K562 (cell line): ENCODE measurements at places on chromosomes 3 and 15.

- H3K4me1 ChIP-seq, result no peaks in the 10 kb centered on the region
- no peaks in the 10 kb centered on the region for H3K27me3 ChIP-seq
- H3K36me3 ChIP-seq, result no peaks in the 10 kb centered on the region
- no peak overlapping the region for H3K27ac ChIP-seq
These were observed 11.0 kb upstream of the RAP2B start for GRCh38 chr3:153150991-153151390.

DNA sequence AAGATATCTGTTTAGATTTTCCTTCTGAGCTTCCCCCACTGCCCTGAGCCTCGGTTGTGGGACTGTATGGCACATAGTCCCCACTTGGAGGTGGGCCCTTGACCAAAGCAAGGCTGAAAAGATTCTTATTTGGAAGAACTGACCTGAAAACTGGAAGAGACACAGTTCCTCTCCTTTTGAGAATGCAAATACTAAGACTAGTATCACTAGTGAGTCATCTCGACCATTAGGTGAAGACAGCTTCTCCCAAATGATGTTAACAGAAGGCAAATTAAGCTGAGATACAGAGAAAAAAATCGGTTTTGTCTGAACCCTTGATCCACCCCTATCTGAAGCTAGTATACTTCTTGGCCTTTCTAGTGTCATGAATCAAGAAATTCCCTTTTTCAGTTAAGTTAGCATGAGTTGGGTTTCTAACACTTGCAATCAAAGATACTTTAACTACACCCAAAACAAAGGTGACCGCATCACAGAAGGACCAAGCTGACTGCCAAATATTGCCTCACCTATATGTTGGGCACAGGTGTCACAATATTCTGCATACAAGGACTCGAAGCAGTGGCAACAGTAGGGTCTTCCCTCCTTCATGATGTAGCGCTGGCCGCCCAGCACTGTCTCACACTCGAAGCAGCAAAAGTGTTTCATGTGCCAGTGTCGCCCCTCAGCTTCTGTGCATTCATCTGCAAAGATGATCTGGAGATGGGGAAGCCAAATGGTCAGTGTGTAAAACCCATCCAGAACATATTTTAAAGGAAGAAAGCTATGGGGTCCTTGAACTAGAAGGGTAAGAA lies 72.4 kb downstream of the PRICKLE2 start:
- H3K4me1 ChIP-seq, result no peaks in the 10 kb centered on the region
- H3K27me3 ChIP-seq, result no peaks in the 10 kb centered on the region
- no peak overlapping the region for H3K4me3 ChIP-seq
- no peak overlapping the region for H3K27ac ChIP-seq

GRCh38 chr3:62888180-62888579 lies 13.0 kb upstream of the CADPS start:
- no peaks in the 10 kb centered on the region for H3K4me1 ChIP-seq
- H3K27me3 ChIP-seq, result no peaks in the 10 kb centered on the region
- no peaks in the 10 kb centered on the region for H3K36me3 ChIP-seq
- no peak overlapping the region for H3K27ac ChIP-seq

DNA sequence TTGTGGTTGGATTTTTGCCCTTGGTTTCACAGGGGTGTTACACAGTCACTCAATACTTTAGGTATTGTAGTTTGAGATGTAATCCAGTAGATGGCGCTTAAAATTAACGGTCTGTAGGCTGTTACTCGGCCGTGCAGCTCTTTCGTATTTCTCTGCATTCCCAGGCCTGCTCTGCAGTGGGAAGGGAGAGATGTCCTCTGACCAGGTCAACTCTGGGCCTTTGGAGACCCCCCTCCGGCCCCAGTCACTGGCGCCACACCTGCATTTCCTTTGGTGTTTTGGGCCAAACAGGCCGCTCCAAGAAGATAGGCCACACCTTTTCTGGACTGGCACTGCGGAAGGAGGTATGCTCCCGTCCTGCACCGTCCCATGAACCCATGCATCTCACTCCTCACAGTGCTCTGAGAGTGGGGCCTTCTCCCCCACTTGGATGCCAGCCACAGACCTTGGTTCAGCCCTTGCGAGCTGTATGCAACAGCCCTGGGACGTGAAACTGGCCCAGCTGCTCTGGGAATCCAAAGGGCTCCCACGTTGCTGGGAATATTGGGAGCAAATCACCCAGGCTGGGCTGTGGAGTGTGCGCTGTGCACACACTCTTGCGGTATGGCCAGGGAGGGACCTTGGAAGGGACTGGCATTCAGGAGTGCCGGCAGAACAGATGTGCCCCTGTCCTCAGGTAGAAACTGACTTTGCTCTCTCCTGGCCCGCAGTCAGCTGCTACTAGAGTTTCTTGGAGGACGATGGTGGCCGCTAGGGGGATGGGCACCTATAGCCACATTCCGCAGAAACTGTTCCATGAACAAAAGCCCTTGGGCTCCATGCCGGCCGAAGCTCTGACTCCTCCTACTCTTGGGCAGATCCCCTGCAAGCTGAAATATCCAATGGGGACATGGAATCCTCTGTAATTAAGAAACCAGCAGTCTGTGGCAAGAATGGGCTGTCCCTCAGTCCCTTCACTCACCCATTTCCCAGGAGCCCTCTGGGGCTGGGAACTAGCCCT lies 410.5 kb upstream of the CADM2 start:
- no peak overlapping the region for H3K4me3 ChIP-seq
- H3K4me1 ChIP-seq, result no peaks in the 10 kb centered on the region
- no peaks in the 10 kb centered on the region for H3K27me3 ChIP-seq
- H3K36me3 ChIP-seq, result no peaks in the 10 kb centered on the region

- no peak for DNase-seq
- H3K4me3 ChIP-seq, result no peak overlapping the region
- peaks cover 18% of the 10 kb centered on the region; the same call in 2 of the 3 replicates for H3K36me3 ChIP-seq
- H3K27ac ChIP-seq, result no peak overlapping the region
- peaks cover 9% of the 10 kb centered on the region; the same call in 2 of the 3 replicates for H3K4me1 ChIP-seq
These were observed 26.2 kb upstream of the SPTBN5 start for GRCh38 chr15:41919954-41920538.

- H3K4me1 ChIP-seq, result peaks cover 1% of the 10 kb centered on the region; the same call in 1 of the 3 replicates
- no peaks in the 10 kb centered on the region for H3K27me3 ChIP-seq
- no peaks in the 10 kb centered on the region for H3K36me3 ChIP-seq
- H3K27ac ChIP-seq, result no peak overlapping the region
- no peak overlapping the region for H3K4me3 ChIP-seq
These were observed 204.2 kb upstream of the PROK2 start for GRCh38 chr3:71989165-71989564.

GRCh38 chr3:58191361-58191991 lies 19.3 kb downstream of the DNASE1L3 start:
- H3K36me3 ChIP-seq, result no peaks in the 10 kb centered on the region
- H3K4me1 ChIP-seq, result peaks cover 4% of the 10 kb centered on the region
- H3K4me3 ChIP-seq, result no peak overlapping the region
- no peak overlapping the region for H3K27ac ChIP-seq
- H3K27me3 ChIP-seq, result no peaks in the 10 kb centered on the region
- no peak for DNase-seq

DNA sequence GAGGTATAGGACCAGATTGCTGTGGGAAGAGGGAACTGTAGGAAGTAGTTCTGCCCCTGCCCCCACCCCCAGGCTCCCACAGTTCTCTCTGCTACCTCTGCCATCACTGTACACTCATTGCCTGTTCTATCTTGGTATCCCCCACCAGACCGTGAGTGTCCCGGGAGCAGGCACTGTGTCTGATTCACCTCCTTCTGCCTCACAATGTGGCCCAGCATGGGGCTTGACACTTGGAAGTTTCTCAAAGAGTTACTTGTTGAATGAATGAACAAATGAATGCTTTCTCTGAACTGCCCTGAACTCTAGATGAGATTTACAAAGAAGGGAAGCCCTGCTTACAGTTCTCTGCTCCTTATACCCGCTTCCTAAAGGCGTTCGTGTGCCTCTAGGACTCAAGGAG lies 27.1 kb upstream of the PIK3CB start:
- H3K36me3 ChIP-seq, result no peaks in the 10 kb centered on the region
- peak overlapping the region; percentile 75; the same call in 1 of the 3 replicates for H3K27ac ChIP-seq
- no peak for DNase-seq
- H3K4me3 ChIP-seq, result no peak overlapping the region

- H3K36me3 ChIP-seq, result no peaks in the 10 kb centered on the region
- H3K4me3 ChIP-seq, result peak within 1 kb of the TSS; percentile 50
- no peaks in the 10 kb centered on the region for H3K4me1 ChIP-seq
- H3K27me3 ChIP-seq, result no peaks in the 10 kb centered on the region; the same call in 2 of the 3 replicates
- no peak within 1 kb of the TSS for H3K27ac ChIP-seq
These were observed 41.6 kb upstream of the ROPN1 start for GRCh38 chr3:124033360-124034015.

DNA sequence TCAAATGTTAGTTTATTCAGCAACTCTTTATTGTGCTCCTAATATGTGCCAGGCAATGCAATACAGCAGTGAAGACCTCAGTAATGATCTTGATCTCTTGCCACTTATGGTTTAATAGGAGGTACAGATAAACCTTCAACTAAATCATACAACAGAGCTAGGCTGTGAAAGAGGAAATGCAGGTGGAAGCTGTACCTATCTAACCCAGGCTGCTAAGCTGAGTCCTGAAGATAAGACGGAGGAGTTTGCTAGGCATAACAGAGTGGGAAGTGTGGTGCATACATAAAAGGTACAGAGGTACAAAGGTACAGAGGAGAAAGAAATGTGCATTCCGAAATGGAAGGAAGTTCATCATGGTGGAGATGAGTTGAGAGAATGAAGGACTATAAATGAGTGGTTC lies 35.0 kb downstream of the KBTBD8 start:
- peaks cover 15% of the 10 kb centered on the region for H3K4me1 ChIP-seq
- no peak overlapping the region for H3K27ac ChIP-seq
- no peak for DNase-seq
- H3K27me3 ChIP-seq, result no peaks in the 10 kb centered on the region

GRCh38 chr3:190252080-190252479 lies 70.2 kb downstream of the CLDN1 start:
- no peak overlapping the region for H3K4me3 ChIP-seq
- no peaks in the 10 kb centered on the region for H3K36me3 ChIP-seq
- H3K27me3 ChIP-seq, result no peaks in the 10 kb centered on the region
- no peak overlapping the region for H3K27ac ChIP-seq

DNA sequence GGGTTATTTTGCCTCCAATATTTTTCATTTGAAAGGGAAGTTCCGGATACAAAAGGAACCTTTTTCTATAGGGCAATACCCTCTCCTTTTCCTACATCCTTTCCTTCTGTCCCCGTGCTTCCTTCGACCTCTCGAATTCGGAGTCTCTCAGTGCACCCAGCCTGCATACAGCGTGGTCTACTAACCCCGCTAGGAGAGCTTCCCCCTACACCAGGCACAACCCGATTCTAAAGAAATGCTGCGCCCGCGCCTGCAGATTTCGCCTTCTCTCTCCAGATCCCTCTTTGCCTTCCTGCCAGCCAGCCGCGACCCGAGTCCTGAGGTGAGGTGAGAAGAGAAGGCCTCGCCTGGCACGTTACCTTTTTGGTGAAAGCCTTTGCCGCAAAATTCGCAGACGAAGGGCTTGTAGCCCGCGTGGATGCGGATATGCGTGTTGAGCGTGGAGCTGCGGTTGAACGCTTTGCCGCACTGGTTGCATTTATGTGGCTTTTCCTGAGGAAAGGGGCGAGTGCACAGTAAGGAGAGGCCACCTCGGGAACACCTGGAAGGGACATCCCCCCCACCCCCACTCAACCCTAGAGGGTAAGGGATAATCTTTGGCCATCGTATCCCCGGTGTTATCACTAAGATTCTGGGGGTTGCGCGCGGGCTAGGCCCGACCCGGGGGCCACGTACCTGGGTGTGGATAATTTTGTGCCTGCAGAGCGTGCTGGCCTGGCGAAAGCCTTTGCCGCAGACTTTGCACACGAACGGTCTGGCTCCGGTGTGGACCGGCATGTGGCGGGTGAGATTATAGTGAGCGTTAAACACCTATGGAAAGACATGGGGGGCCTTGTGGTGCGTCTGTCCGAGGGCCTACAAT lies 2.3 kb downstream of the FEZF2 start:
- H3K4me1 ChIP-seq, result no peaks in the 10 kb centered on the region
- no peak overlapping the region for H3K27ac ChIP-seq
- H3K4me3 ChIP-seq, result no peak overlapping the region
- no peaks in the 10 kb centered on the region for H3K27me3 ChIP-seq
- no peaks in the 10 kb centered on the region for H3K36me3 ChIP-seq

DNA sequence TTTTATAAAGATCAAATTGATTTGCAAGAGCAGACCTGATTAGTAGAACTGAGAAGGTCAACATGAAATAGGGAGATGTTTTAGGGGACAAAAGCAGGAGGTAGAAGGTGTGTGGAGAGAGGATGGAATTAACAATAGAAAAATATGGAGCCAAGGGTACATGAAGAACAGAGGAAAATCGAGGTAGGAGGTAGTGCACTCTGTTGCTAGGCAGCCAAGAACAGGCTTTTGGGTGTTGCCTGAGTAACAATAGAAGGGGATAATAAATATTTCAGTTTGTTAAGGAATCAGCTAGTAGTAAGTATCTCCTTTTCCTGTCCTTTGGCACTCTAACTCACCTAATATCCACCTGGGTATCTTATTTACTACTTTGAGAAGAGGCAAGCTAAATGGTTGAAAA lies 9.2 kb downstream of the SPESP1 start:
- no peak overlapping the region for H3K27ac ChIP-seq
- no peak for DNase-seq
- H3K36me3 ChIP-seq, result no peaks in the 10 kb centered on the region
- H3K4me3 ChIP-seq, result no peak overlapping the region
- no peaks in the 10 kb centered on the region for H3K4me1 ChIP-seq

GRCh38 chr15:61421470-61421869 lies 192.4 kb upstream of the RORA start:
- H3K4me3 ChIP-seq, result no peak overlapping the region
- H3K4me1 ChIP-seq, result no peaks in the 10 kb centered on the region
- no peak for DNase-seq
- H3K27ac ChIP-seq, result no peak overlapping the region
- no peaks in the 10 kb centered on the region for H3K36me3 ChIP-seq
- H3K27me3 ChIP-seq, result no peaks in the 10 kb centered on the region

- H3K27me3 ChIP-seq, result no peaks in the 10 kb centered on the region
- H3K4me3 ChIP-seq, result no peak overlapping the region
- no peak for DNase-seq
- H3K27ac ChIP-seq, result no peak overlapping the region
- no peaks in the 10 kb centered on the region; the same call in 2 of the 3 replicates for H3K4me1 ChIP-seq
These were observed 54.7 kb upstream of the USP3 start for GRCh38 chr15:63449731-63450130.
